ENCODE measurements at places on chromosomes 1 and 21. TPM values are rescaled to one million over a fixed set of nuclear protein-coding genes. Genes with fewer than 3 reads are reported as not detected.

The RAB42 gene
- 0.56 TPM for total RNA-seq

The KLHDC8A gene
- total RNA-seq: not detected

The DCLRE1B gene
- 10.0 TPM for total RNA-seq

The CFHR1 gene
- not detected for total RNA-seq

The FLG2 gene
- total RNA-seq: not detected

The MAEL gene
- not detected for total RNA-seq

The HAO2 gene
- not detected for total RNA-seq

The CHI3L2 gene
- not detected for total RNA-seq

The KCNE2 gene
- not detected for total RNA-seq

The CLDN19 gene
- not detected for total RNA-seq

The LDLRAD1 gene
- not detected for total RNA-seq

The MECR gene
- total RNA-seq: 20.5 TPM

The CAMK1G gene
- total RNA-seq: not detected

The FCRLB gene
- total RNA-seq: 0.27 TPM

The AQP10 gene
- not detected for total RNA-seq

The KRTAP19-4 gene
- total RNA-seq: not detected

All from osteocyte (in vitro differentiated cells).